Heart left ventricle (tissue), 16 donors: ENCODE measurements at places on chromosomes 5 and 9.
A peak's percentile ranks its signal among the peaks of the same experiment; 100 is the strongest.

- peaks cover 4% of the 10 kb centered on the region for H3K4me1 ChIP-seq
- no peak overlapping the region for H3K4me3 ChIP-seq
- H3K36me3 ChIP-seq = no peaks in the 10 kb centered on the region
- H3K27ac ChIP-seq = no peak overlapping the region
- no peak for DNase-seq
Observed at GRCh38 chr5:151618907-151619306, 27.8 kb upstream of the FAT2 start.

DNA sequence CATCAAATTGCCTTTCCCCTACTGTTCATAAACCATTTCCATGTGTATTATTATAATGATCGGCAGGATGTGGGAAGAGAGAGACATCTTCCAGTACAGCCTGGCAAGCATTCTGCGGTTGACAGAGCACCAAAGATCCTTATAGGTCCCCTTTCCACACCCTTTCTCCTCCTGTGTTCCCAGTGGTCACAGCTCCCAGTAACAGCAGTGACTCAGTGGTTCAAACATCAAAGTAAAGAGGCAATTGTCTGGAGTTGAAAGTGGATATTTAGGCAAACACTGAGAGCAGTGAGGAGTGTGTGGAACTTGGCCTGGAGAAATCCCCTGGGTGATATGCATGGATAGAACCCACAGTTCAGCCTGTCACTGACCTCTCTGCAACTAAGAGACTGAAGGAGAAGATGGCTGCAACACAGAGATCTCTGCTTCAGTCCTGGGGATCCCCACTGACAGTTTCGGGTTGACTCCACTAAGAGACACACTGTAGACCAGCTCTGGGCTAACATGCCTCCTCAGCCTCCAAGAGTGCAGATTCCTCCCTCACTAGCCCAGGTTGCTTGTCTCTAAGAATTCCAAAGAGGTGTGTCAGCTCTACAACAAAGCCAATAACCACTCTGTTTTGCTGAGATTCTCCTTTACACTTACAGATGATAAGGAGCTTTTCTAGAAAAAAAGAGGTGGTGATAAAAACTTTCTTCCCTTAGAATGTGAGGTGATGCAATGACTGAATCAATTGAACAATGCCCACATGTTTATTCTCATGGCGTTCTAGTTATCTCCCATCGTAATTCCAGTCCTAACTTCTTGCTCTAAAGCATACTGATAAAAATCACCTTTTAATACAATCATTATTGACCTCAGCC is 94.4 kb upstream of the IL6ST start:
- no peak overlapping the region for H3K27ac ChIP-seq
- no peak overlapping the region for H3K4me3 ChIP-seq
- no peaks in the 10 kb centered on the region for H3K36me3 ChIP-seq
- no peaks in the 10 kb centered on the region for H3K4me1 ChIP-seq

GRCh38 chr5:151632941-151633340 is 41.8 kb upstream of the FAT2 start:
- H3K27ac ChIP-seq = no peak overlapping the region
- no peak overlapping the region for H3K4me3 ChIP-seq
- no peak for DNase-seq
- H3K4me1 ChIP-seq = no peaks in the 10 kb centered on the region

DNA sequence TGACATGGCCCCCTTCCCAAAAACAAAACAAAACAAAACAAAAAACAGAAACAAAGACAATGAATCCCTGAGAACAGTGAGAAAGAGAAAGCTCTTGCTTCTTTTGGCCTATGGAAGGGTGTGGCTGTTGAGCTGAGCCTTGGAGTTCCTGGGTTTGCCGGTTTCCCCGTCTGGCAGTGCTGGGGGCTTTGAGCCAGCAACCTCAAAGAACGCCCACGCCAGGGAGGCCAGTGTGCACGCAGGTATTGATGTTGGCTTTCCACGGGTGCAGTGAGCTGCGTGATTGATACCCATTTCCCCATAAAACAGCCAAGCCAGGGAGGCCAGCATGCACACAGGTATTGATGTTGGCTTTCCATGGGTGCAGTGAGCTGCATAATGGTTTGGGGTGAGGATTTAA is 8.3 kb upstream of the LCN1 start:
- no peaks in the 10 kb centered on the region for H3K4me1 ChIP-seq
- H3K4me3 ChIP-seq = no peak overlapping the region
- no peak overlapping the region for H3K27ac ChIP-seq

- peak overlapping the region; percentile 81 for H3K27ac ChIP-seq
- peak overlapping the region; percentile 77 for H3K4me3 ChIP-seq
- H3K36me3 ChIP-seq = peaks cover 62% of the 10 kb centered on the region
- H3K27me3 ChIP-seq = no peaks in the 10 kb centered on the region
Observed at GRCh38 chr5:1801967-1802295, 724 bp downstream of the NDUFS6 start.

DNA sequence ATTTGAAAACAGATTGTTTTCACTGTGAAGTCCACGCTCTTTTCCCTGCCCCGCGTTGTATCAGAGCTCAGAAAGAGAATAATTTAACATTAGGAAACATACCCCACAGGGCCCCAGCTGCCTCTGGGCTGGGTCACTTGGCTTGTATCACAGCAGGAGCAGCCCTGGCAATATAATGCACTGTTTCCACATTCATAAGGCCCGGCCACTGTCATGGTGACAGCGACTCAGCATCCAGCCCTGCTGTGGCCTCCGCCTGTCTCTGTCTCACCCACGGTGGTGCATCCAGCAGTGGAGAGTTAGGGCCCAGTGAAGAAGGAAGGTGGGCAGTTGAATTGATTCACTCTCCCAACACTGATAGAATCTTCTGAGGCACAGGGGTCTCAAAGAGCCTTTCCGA is 188.9 kb downstream of the NSG2 start:
- H3K36me3 ChIP-seq = no peaks in the 10 kb centered on the region
- no peaks in the 10 kb centered on the region for H3K4me1 ChIP-seq
- no peaks in the 10 kb centered on the region for H3K27me3 ChIP-seq
- no peak overlapping the region for H3K4me3 ChIP-seq
- DNase-seq = no peak
- H3K27ac ChIP-seq = no peak overlapping the region

GRCh38 chr5:59317774-59318205 is 575.7 kb downstream of the PDE4D start:
- no peaks in the 10 kb centered on the region for H3K36me3 ChIP-seq
- no peak for DNase-seq
- no peak overlapping the region for H3K4me3 ChIP-seq
- H3K27ac ChIP-seq = peak overlapping the region; percentile 75
- H3K27me3 ChIP-seq = no peaks in the 10 kb centered on the region

GRCh38 chr5:2509527-2509926 is 241.9 kb downstream of the IRX2 start:
- H3K27ac ChIP-seq = no peak overlapping the region
- no peak overlapping the region for H3K4me3 ChIP-seq
- no peaks in the 10 kb centered on the region for H3K27me3 ChIP-seq
- DNase-seq = no peak
- no peaks in the 10 kb centered on the region for H3K4me1 ChIP-seq

DNA sequence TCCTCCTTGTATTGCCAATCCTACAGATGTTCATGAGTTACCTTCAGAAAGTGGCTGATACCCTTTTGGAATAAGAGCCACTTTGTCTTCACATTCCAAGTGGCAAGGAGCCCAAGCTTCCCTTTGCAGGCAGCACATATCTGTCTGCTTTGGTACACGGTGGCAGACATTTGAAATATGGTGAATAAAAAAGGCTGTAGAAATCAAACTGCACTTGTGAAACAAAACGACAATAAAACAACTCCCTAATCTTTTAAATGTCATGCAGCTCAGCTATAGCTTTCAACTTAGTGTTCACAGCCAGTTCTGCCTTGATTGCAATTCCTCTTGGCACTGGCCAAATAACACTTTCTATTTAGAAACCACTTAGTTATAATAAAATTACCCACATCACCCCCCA is 35.0 kb upstream of the DMAC1 start:
- H3K27me3 ChIP-seq = no peaks in the 10 kb centered on the region
- H3K27ac ChIP-seq = no peak overlapping the region

GRCh38 chr9:129761901-129762369 is 9.1 kb upstream of the PTGES start:
- no peak overlapping the region for H3K4me3 ChIP-seq
- H3K27me3 ChIP-seq = no peaks in the 10 kb centered on the region
- peak overlapping the region; percentile 46 for H3K27ac ChIP-seq
- no peak for DNase-seq
- no peaks in the 10 kb centered on the region for H3K36me3 ChIP-seq
- H3K4me1 ChIP-seq = no peaks in the 10 kb centered on the region

DNA sequence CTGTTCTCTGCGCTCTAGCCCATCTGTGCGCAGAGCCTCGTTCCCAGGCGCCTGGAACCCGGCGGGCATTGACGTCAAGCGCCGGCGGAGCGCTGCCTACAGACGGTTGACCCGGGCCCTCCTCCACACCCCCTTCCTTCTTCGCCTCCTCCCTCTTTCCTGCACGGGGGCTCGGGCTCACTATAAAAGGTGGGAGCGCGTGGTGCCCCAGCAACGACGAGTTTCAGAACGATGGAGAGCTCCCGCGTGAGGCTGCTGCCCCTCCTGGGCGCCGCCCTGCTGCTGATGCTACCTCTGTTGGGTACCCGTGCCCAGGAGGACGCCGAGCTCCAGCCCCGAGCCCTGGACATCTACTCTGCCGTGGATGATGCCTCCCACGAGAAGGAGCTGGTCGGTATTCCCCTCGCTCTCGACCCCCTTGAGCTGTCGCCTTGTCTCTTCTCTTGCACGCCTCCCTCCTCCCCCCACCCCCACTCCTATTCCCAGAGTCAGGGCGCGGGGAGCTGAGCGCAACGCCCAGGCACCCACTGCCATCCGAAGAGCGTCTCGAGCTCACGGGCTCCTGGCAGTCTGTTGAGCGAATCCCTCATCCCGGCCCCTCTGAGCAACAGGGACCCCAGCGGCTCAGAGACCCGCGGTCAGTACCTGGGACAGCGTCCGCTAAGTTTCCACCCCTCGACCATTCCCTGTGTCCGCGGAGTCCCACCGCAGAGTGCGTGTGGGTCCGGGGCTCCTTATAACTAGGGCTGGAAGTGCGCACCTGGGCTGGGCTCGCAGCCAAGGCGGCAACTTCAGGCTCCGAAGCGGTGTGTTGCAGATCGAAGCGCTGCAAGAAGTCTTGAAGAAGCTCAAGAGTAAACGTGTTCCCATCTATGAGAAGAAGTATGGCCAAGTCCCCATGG is at the start of gene CARTPT:
CARTPT (plus strand) TSS at position 213 of the 902 bp plus-strand sequence; CDS start at position 232, 19 bp downstream.
- no peaks in the 10 kb centered on the region for H3K4me1 ChIP-seq
- no peaks in the 10 kb centered on the region for H3K36me3 ChIP-seq
- H3K27ac ChIP-seq = no peak within 1 kb of the TSS
- no peak within 1 kb of the TSS for H3K4me3 ChIP-seq

GRCh38 chr9:111704503-111704902 is 43.1 kb downstream of the GNG10 start:
- H3K4me3 ChIP-seq = no peak overlapping the region
- peaks cover 10% of the 10 kb centered on the region for H3K4me1 ChIP-seq
- H3K27ac ChIP-seq = no peak overlapping the region
- no peaks in the 10 kb centered on the region for H3K27me3 ChIP-seq
- H3K36me3 ChIP-seq = no peaks in the 10 kb centered on the region

DNA sequence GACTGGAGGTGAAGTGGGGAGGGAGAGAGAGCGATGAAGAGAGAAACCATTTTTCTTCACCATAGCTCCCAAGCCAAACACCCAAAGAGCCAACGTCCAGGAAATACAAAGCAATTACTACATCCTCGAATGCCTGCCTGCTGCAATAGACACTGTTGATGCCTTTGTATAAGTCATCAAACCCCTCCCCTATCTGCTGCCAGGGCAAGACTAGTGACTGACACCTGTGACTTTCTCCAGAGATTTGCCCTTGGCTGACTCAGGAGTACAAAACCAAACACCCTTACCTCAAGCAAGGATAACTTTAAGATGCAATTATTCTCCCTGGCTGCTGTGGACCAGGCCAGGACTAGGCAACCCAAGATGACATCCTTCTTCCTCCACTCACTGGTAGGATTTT is 81.8 kb upstream of the RASA1 start:
- DNase-seq = no peak
- H3K4me1 ChIP-seq = no peaks in the 10 kb centered on the region
- no peak overlapping the region for H3K4me3 ChIP-seq
- H3K27ac ChIP-seq = no peak overlapping the region

- H3K36me3 ChIP-seq = peaks cover 17% of the 10 kb centered on the region
- no peak overlapping the region for H3K27ac ChIP-seq
- H3K4me3 ChIP-seq = no peak overlapping the region
- DNase-seq = no peak
Observed at GRCh38 chr5:55300890-55301289, 6.6 kb downstream of the DHX29 start.

DNA sequence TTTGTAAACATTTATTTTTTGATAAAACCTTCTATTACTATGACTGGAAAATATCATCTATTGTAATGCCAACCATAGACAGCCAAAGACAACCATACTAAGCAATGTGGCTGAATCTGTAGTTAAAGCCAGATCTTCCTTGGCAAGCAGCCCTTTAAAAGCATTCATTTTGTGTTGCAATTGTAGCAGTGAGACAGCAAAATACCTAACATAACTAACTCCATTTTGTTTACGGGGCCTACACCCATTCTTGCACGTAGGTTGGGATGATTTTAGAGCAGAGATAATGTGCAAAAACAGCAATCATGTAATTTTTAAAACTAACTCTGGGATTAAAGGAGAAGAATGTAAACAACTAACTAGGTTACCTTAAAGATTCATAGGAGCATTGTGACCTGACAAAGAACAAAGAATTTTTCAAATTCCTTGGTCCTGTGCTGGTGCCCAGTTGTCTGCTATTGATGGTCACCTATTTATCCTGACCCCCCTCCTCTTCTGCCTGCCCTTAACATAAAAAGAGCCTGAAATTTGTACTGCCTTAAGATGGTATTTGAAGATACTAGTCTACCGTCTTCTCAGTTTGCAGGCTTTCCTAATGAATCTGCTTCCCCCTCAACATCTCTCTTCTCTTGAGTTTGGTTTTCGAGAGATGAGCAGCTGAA is 10.6 kb downstream of the IFNA1 start:
- H3K4me1 ChIP-seq = no peaks in the 10 kb centered on the region
- H3K27ac ChIP-seq = no peak overlapping the region
- no peaks in the 10 kb centered on the region for H3K36me3 ChIP-seq

DNA sequence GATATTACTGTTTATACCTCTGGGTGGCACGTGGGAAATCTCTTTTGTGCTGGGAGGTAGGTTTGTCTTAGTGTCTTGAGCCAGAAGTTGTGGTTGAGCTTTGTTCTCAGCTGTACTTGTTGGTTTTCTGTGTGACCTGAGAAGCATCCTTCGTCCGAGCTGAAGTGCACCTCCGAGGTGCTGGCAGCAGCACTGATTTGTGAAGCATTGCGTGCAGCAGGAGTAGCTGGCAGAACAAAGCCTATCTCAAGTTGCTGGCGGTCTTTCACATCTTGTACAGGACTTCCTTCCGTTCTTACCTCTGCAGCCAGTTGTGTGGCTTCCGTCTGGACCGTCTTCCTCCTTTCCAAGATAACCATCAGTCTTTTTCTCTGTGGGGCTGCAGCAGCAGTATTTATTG is 4.3 kb downstream of the PRRC2B start:
- H3K4me1 ChIP-seq = peaks cover 88% of the 10 kb centered on the region
- H3K4me3 ChIP-seq = no peak overlapping the region
- no peaks in the 10 kb centered on the region for H3K27me3 ChIP-seq
- H3K36me3 ChIP-seq = no peaks in the 10 kb centered on the region
- peak; percentile 46 for DNase-seq

GRCh38 chr5:14144586-14145434 is 1.7 kb downstream of the TRIO start:
- H3K27me3 ChIP-seq = no peaks in the 10 kb centered on the region
- H3K4me3 ChIP-seq = peak overlapping the region; percentile 82
- peaks cover 50% of the 10 kb centered on the region for H3K4me1 ChIP-seq
- peak; percentile 68 for DNase-seq
